ENCODE measurements at places on chromosomes 1 and 21.

DNA sequence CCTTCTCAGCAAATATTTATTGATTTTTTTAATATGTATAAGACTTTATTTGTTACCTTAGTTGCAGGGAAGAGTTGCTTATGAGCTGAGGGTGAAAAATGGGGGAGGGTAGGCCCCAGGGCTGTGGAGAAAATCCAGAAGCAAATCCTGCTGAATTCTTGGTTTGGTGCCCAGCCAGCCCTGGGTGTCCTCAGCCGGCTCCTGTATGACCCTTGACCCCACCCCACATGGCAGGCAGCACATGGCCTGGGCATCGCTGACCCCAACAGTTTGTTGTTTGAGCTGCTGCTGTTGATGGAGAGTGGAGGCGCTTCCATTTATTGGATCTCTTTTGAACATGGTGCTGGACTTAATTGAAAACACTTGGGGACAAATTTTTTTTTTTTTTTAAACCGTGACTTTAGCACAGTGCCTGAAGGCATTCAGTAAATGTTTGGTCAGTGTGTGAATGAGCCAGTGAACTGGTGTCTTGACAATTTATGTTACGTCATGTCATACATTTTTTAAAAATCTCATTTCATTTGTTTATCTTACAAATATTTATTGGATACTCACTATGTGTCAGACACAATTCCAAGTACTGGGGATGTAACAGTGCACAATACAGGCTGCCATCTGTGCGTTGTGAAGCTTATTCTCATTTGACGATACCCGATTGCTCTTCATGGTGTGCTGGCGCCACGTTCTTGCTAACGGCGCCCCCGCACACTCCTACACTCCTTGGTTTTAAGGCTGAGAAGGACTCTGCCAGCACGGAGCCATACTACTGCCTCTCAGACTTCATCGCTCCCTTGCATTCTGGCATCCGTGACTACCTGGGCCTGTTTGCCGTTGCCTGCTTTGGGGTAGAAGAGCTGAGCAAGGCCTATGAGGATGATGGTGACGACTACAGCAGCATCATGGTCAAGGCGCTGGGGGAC is 98.8 kb downstream of the MTR start:
- DNase-seq, result no peak

DNA sequence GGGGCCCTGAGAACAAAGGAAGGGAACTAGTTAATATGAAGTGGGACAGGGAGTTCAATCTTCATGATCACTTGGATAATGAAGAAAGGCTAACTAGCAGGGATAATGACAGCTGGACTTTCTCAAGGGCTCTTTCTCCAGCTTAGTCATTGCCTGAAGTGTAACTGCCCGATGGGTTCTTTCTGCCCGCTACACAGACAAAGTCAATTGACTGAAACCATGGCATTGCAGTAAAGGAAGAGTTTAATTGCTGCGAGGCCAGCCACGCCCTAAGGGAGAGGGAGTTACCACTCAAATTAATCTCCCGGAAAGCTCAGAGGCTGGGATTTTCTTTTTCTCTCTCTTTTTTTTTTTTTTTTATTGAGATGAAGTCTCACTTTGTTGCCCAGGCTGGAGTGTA is 16.6 kb upstream of the SLC2A5 start:
- DNase-seq, result no peak

GRCh38 chr1:242025681-242026080 is 26.8 kb upstream of the MAP1LC3C start:
- no peak for DNase-seq

DNA sequence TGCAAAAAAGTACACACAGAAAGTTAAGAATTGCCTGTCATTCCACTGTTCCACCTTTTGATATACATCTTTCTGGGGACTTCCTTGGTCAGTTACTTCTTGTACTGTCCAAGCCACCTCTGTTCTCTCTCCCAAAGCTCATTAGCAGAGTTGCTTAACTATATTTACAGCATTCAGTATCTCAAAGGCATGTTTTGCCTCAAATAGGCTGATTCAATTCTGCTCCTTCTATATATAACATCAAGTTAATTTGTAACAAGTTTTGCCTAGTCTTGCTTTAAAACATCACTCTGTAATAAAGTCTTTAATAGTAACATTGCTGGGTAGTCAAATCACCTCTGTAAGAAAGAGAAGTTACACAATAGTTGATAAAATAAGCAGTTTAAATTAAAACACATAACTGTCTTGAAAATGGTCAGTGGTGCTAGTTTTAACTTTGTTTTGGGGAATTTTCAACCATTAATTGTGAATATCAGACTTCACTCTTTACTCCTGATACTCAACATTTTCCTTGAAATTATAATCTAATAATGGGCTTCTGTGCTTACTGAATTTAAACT is 35.7 kb downstream of the EDARADD start:
- DNase-seq, result no peak

GRCh38 chr1:152884085-152884484 is 6.0 kb downstream of the SMCP start:
- no peak for DNase-seq

GRCh38 chr1:227891223-227891954 is 56.3 kb downstream of the WNT9A start:
- DNase-seq, result no peak

DNA sequence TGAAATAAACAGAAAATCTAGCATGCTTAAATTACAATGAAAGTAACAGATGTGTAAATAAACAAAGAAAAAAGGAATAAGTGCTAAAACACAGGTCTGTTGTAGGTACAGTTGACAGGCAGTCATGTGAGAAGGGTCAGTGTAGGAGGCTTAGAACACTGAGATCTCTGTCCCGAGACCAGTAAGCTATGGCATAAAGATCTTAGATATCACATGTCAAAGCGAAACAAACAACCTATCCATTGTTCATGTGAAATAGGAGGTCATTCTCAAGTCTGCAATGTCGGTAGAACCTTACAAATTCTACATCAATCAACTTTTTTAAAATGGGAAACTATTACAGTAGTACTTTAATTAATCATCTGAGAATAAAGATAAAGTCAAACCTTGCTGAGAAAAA is 428.9 kb upstream of the ADGRL2 start:
- no peak for DNase-seq

- no peak for DNase-seq
Measured at GRCh38 chr1:165313903-165314302, 42.6 kb downstream of the LMX1A start.

- DNase-seq, result no peak
Measured at GRCh38 chr1:202056644-202057334, 46.4 kb downstream of the ELF3 start.

DNA sequence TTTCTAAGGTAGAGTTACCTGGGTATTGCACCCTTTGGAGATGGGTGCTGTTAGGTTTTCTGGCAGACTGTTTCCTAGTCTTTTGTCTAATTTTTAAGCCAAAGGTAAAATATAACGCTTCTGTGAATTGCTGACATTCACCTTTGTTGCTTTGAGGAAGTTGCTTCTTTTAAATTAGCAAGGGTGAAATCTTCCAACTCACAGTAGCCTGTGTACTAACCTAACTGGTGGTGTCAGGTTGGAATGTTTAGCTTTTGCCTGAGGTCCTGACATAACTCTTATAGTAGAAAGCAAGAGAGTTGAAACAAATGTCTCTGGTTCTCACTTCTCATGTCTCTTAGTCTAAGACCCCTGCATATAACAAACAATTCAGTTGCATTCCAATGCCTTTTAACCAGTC is 61.1 kb upstream of the LPGAT1 start:
- DNase-seq, result no peak

Data from kidney epithelial cell (primary cell).